H4 (cell line): ENCODE measurements at places on chromosomes 6 and 20. TPM values are rescaled to one million over a fixed set of nuclear protein-coding genes. Genes with fewer than 3 reads are reported as not detected.

GRCh38 chr6:41269166-41269565 lies 17.3 kb downstream of the TREM1 start:
- no peak for DNase-seq

DNA sequence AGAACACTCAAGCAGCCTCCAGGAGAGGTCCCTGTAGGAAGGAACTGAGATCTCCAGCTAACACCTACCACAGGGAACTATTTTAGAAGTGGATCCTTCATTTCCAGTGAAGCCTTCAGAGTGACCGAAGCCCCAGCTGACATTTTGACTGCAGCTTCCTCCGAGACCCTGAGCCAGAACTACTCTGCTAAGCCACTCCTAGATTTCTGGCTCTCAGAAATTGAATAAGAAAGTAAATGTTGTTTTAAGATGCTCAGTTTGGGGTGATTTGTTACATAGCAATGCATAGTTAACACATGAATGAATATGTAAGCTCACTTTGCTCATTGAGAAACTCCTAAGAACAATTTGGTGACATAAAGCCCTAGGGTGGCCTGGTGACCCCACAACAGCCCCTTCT lies 5.5 kb downstream of the TULP1 start:
- DNase-seq, result no peak

DNA sequence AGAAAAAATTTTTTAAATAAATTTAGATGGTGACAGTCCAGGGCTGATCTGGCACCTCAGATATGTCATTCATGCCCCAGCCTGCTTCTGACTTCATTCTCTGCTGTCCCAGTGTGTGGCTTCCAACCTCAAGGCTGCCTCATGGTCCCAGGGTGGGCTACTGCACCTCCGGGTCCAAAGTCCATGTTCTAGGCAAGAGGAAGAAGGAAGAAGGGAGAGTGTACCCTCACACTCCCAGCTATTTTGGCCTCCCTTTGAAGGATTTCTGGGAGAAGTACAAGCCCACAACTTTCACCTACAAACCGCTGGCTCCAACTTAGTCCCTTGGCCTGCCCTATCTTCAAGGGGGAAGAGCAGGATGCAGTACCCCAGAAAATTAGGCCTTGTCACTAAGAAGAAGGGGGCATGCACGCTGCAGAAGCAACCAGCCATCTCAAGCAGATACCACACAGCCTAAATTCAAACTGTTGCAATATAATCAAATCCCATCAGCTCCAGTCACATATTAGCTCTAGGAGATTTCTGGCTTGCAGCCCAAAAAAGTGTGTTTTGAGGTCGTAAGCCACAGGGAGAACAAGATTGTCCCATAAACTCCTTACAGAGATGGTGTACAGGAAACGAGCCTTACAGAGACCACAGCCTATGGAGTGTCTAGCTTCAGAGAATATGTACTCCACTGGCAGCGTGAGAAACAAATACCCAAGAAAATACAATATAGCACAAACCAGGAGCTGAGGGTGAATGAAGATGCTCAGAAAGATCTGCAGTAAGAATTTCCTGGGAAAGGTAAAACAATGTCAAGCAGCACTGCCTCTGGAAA lies 906 bp upstream of the BTN3A2 start:
- no peak for DNase-seq

DNA sequence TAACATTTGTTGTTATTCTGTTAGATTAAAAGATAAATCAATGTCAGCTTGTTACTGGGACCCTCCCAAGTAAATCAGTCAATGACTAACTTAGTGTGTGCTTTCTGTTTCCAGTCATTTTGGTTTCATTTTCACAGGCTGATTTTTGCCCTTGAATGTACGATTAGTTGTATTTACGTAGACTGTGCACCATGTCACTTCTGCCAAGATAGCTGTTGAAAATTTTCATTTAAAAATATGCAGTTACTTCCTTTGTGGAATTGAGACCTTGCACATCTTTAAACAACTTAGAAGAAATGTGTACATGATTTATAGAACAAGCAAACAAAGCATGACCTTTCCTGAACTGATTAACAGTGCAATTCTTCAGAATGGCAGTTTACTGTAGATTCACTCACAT lies 944.8 kb upstream of the CITED2 start:
- peak; percentile 36 for DNase-seq

- no peak for DNase-seq
Measured at GRCh38 chr6:29964518-29964886, 22.2 kb downstream of the HLA-A start.

DNA sequence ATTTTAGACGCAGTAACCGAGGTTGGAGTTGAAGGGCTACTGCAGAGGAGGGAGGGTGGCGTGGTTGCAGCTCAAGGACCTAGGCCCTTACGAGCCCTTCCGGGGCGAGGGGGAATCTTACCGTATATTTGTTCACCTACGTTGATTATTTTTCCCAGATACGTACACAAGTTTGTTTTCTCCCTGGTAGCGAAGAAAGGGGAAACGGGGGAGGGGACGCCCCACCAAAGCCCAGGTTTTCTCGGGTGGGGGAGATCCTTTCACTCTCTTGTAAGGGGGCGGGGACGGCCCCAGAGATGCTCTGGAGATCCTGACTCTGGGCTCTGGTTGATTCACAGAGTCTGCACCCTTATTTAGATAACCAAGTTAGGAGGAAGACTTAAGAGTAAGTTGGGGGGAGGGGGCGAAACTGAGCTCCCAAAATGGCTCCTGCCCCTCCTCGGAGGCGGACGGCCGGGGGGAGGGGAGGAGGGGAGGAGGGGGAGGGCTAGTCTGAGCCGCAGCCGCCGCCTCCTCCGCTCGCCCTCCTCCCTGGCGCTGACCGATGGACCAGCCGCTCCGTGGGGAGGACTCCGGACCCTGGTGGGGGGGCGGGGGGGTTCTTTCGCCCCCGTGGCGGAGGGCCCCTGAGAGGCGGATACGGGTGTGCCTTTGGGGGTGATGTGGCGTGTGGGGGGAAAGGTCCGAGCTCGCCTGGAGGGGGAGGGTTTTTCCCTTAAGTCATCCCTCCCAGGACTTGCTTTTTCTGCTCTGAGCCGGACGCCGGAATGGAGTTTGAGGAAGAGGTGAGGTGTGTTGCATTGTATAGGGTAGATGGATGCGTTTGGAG lies 2.2 kb downstream of the BRD2 start:
- peak; percentile 83 for DNase-seq

DNA sequence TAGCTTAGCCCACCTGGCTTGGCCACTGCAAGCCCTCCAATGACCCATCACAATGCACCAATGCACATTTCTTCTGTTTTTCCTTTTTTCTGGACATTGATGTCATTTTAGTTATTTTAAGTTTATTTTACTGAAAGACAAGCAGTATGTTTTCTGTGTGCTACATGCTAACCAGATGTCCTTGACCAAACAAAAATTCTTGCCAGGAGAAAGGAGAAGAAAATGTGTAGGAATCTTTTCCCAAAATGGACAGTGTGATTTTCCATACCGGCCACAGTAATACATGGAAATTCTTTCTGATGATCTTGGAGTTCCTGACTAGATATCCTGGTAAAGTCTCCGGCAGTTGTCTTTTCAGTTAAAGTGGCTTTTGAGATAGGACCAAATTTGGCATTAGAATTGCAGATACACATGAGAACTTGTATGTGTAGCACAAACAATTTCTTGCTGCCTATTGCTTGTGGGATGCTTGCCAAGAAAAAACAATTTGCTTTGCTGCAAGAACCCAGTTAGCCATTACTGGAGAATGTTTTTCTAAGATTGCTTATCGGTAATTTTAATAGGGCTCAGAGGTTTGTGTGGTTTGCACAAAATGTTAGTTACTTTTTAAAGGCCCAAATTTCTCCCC lies 696.5 kb upstream of the CITED2 start:
- peak; percentile 46 for DNase-seq

- DNase-seq, result peak; percentile 45
Measured at GRCh38 chr6:33082702-33083101, 6.9 kb downstream of the HLA-DPB1 start.

GRCh38 chr6:145067430-145067829 lies 667.9 kb downstream of the EPM2A start:
- no peak for DNase-seq

The CALHM4 gene
- 0.39 TPM in 1 of 2 replicates, not detected in the other for total RNA-seq

The STMND1 gene
- total RNA-seq, result not detected in 2 replicates

The STMN3 gene
- total RNA-seq, result 9.4 and 18.9 TPM in 2 replicates
